Suppressor macrophage treated with lipopolysaccharide for 4 hours (primary cell): ENCODE measurements at places on chromosomes 11 and 22.
A peak's percentile ranks its signal among the peaks of the same experiment; 100 is the strongest.

- DNase-seq: no peak
Observed at GRCh38 chr11:46493791-46494190, 100.0 kb downstream of the AMBRA1 start.

DNA sequence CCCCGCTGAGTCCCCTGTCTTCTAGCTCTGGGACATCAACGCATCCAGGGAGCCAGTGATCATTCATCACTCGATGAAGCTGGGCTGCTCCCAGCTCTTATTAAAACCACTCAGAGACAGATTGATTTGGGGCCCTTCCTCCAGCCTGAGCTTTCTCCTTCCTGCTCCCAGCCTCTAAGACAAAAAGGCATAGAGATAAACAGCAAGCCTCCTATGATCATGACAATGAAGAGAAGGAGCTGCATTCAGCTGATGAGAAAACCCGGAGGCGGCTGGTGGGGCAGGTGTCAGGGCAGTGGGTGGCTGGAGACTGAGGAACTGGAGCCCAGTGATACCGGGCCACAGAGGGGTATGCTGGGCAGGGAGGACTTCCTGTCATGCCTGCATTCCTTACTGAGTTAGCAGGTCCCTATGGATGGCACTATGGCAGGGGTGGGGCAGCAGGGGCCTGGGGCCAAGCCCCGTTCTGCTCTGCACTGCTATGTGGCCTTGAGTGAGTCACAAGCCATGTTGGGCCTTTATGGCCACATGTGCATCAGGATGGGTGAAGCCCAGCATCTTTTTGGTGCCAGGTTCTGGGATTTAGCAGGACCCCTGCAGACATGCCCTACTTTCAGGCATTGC is 20.2 kb downstream of the PVALB start:
- DNase-seq: no peak

DNA sequence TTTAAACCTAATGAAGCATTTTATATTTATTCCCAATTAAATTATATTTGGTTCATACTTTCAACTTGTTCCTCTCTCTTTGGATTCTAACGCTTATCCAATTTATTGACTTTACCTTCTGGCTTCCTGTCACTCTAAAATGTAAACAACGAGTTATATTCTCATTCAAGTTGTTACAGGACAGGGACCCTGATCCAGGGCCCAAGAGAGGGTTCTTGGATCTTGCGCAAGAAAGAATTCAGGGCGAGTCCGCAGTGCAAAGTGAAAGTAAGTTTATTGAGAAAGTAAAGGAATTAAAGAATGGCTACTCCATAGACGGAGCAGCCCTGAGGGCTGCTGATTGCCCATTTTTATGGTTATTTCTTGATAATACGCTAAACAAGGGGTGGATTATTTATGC is 405.6 kb upstream of the API5 start:
- DNase-seq: no peak

DNA sequence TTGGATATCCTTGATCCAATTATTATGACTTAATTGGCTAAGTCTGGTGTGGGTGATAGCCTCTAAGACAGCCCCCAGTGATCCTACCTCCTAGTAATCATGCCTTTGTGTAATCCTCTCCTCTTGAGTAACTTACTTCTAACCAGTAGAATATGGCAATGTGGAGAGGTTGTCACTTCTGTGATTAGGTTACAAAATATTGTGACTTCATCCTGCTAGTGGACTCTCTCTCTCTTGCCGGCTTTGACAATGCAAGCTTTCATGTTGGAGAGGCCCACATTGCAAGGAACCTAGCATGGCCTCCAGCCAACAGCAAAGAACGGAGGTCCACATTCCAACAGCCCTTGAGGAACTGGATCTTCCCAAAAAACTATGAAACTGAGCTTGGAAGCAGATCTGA is 19.5 kb downstream of the YPEL4 start:
- DNase-seq: peak; percentile 3

- no peak for DNase-seq
Observed at GRCh38 chr11:67502328-67502979, 2.7 kb downstream of the PITPNM1 start.

DNA sequence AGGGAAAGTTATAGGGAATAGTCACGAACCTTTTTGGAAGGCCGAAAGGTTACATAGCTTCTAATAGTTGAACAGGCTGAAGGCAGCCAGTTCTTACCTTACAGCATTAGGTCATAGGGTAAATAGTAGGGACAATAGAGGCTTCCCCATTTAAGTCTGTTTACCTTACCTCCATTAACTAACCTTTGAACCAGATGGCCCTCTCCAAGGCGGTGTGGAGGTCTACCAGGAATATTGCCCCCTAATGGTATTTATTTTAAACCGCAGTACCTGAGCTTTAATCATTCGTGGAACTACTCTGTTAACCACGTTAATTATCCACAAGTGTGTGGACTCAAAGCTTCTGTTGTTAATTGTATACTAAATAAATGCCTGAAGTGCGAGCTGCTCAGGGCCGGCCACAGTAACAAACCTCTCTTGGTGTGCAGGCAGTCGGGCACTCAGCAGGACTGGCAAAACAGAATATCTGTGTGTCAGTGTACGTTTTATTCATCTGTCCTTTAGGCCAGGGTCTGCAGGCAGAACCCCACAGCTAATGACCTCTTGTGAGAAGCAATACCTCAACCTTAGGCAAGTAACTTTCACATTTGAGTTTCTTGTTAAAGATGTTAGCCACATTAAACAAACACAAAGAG is 81.7 kb downstream of the PRCP start:
- DNase-seq: no peak

DNA sequence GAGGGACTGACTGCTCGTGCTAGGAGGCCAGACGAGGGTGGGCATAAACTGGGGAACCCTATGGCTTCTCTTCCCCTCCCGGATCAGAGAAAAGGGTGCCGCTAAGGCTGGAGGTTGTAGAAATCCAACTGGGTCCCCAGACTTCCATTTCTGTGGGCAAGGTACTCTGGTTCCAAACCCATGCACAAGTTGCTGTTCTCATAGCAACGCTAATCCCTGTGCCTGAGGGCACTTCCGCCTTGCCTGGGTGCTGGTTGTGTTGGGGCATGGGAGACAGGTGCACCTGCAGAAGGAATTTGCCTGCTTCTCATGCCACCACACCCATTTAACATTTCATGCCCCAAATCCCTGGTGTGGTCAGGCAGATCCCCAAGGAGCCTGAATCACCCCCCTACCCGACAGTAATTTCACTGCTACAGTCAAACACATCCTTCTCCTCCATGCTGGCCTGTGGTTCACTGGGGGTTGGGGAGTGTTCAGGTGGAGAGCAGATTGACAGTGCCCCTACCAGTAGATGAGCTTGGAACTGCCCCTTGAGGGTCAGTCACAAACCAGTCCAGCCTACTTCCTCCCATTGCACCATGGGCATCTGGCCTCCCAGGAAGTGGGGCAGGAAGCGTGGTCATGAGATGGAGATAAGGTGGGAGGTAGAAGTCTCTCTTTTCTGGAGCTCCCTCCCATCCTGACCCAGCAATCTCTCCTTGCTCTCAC is 1.2 kb downstream of the C2CD2L start:
- DNase-seq: peak; percentile 59

GRCh38 chr11:47411884-47412746 is 3.7 kb downstream of the SLC39A13 start:
- peak; percentile 78 for DNase-seq

DNA sequence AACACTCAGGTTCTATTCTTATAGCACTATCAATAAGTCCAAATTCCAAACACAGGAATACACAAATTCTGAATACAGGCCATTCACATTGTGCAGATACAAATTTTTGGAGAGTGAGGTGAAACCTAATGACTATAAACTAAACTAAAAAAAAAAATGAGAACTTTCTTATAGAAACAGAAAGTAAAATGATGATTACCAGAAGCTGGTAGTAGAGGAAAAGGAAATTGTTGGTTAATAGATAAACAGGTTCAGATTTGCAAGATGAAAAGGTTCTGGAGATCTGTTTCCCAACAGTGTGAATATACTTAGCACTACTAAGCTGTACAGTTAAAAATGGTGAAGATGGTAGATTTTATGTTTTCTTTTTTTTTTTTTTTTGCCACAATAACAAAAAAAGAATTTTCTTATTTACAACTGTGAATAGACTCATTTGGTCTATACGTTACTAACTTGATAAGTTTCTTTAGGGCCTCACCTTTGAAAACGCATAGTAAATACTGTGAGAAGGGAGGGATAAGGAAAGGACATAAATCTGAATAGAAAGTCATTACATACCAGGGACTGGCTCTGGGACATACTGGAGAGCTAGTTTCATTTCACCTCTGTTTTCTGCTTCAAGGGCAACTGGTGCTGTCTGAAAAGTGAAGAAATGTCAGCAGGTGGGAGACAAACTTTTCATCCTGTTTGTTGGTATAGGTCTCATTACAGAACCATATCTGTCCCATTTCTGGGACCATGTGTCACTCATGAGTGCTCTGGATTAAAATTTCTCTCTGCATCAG is 14.2 kb upstream of the CCDC89 start:
- DNase-seq: no peak

- peak; percentile 32 for DNase-seq
Observed at GRCh38 chr11:46489656-46490560, 98.3 kb upstream of the CHRM4 start.

GRCh38 chr11:118200497-118200896 is 24.1 kb upstream of the SCN2B start:
- DNase-seq: no peak

GRCh38 chr11:128704517-128704916 is 10.6 kb downstream of the FLI1 start:
- no peak for DNase-seq

GRCh38 chr11:120235024-120235628 is 4.8 kb upstream of the POU2F3 start:
- DNase-seq: peak; percentile 51

GRCh38 chr11:132448334-132448995 is 1078.0 kb downstream of the NTM start:
- no peak for DNase-seq

GRCh38 chr22:44378380-44378779 is 65.6 kb upstream of the SHISAL1 start:
- no peak for DNase-seq

DNA sequence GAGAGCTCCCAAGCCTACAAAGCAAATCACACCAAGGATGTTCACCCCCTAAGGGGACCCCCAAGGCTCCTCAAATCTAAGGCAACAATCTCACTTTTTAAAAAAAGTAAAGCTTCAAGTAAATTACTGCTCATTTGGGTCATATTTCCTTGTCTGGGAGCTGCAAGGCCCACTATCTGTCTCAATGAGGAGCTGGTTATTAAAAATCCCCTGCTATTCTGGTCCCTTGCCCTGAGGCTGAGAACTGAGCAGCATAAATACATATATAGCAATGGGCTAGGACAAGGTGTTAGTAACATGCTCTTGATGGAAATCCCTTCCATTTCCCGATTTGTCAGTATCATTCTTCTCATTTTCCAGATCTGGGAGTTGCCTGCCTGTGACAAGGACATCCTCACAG is 119.2 kb downstream of the ETS1 start:
- no peak for DNase-seq

GRCh38 chr11:206526-207207 is 532 bp downstream of the BET1L start:
- DNase-seq: peak; percentile 35

DNA sequence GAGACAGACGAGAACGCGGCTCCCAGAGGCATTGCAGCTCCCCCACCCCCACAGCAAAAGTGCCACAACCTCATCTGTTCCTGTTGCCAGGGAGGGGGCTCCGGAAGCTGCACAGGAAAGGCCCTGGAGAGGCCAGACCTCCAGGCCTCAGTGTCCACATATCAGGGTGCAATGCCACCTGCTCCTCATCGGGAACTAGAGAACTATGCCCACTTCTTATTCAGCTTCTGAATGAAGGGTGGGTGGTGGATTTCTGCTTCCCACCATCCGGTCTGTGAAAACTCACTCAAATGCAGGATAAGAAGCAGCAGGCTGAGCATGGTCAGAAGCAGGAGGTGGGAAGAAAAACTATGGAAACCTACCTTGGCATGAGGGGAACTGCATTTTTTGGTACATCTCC is 105.9 kb downstream of the MED15 start:
- DNase-seq: no peak
